ENCODE measurements at places on chromosomes 2 and 18.

- DNase-seq, result no peak
Measured at GRCh38 chr18:13406736-13407135, 188.2 kb downstream of the LDLRAD4 start.

DNA sequence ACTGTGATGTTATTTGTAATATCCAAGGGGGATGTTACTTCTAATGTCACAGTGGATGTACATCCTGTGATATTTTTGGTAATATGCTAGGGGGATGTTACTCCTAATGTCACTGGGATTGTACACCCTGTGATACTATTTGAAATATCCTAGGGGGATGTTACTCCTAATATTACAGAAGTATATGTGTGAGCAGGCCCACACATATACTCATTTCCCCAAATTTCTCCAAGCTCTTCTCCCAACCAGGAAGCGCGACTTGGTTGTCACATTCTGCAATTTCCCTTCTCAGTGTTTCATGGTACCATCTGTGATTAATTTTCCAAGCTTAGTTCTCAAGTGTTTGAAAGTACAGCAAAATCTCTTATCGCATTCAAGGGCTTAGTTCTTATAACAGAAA, 29.5 kb upstream of the CHN1 start:
- no peak for DNase-seq

DNA sequence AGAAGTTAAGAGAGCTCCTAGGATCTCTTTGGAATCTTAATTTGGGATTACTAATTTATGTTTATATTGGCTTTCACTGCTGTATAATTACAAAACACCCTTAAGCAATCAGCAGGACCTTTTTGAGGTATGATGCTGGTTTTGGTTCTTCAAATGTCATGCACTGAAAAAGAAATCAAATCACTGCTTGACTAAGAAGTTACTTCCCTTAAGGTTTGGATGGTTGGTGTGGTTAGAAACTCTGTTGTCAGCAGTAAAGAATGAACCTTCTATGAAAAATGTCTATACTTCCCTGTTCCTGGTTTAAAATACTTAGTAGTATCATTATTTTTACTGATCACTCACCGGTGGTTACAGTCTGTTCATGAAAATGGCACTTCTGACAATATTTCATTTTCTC, 5.5 kb downstream of the COLEC12 start:
- no peak for DNase-seq

DNA sequence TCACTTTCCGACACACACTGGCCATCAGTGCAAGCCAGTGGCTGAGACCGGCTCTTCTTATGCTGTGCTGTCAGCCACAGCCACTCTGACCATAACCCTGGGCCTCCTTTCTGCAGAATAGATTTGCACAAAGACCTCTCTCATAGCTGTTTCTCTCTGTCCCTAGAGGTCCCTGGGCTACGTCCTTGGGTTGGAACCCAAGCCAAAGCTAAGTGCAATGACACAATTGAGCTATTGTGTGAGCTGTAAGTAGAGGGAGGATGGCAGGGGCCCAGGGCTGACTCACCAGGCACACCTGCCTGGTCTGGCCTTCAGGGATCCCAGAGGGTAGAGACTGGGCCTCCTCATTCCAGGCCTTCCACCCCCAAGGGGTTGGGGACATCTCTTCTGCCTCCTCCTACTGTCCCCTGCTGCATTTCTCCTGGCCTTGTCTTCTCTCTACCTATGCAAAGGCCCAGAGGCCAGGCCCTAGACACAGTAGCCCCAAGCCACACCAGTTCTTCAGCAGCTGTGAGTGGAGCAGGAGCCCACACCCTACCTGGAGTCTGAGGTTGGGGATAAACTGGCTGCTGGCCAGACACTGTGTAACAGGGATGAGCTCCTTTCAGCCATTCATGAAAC, 174.6 kb downstream of the NCK2 start:
- no peak for DNase-seq

DNA sequence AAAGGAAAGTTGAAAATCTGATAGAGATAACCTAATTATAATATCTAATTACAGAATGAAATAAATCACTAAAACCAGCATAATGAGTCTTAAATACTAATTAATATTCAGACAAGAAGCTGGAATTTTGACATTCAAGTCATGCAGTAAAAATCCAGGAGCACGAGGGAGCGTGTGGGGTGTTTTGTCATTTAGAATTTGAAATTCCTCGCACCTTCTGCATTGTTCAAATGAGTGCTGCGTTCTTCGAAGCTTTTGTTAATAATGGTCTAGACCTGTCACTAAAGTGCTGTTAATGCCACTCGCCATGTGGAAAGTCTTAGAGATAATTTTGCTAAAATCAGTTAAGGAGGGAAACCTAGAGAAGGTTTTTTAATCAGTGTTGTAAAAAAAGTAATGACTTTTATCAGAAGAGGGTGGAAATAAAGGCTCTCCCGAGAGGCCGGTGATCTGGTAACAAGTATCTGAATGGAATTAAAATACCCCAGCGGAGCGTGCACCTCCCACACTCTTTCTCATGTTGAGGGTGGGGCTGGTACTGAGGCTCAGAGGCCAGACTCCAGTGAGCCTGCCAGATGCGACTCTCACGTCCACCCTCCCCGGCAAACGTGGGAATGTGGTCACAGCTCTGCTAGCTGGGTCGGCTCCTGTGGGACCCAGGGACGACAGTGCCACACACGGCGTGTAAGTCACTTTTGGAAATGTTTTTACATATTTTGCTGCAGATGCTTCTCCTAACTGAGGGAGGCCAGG, 69.4 kb upstream of the MYT1L start:
- DNase-seq, result no peak

DNA sequence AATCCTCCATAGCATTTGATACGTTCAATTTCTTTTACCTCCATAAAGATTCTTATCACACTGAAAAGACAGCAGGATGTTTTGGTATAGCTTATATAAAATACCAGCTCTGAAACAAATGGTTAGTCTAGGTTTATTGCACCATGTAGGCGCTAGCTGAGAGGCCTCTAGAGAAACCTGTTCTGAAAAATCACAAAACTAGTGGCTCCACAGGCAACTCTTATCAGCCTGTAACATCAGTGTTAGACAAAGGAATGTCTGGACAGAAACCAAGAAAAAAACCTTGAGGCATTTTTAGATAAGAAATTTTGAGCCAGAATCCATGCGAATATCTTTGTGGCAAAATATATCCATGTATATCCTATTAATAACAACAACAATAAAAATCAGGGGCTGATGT, 440.4 kb upstream of the MAP2 start:
- DNase-seq, result no peak

GRCh38 chr2:169160926-169161481, 91.6 kb downstream of the DHRS9 start:
- no peak for DNase-seq

- DNase-seq, result no peak
Measured at GRCh38 chr2:133390156-133390555, 178.1 kb downstream of the NCKAP5 start.

DNA sequence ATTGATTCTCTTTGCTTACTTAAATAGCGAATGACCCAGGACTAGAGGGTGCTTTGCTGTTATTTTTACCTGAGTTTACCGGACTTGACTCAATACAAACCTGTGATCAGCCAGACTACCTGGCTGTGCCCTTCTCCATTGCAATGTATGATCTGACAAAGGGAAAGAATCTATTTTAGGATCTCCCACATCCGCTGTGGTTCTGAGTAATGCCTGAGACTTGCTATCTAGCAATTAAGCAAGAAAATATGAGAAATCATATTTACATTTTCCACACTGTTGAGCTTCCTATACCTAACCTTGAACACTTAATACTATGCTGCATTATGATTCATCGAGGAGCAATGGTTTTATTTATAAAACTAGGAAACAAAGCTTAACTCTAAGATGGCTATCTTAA, 215.2 kb downstream of the RAD51AP2 start:
- DNase-seq, result no peak

DNA sequence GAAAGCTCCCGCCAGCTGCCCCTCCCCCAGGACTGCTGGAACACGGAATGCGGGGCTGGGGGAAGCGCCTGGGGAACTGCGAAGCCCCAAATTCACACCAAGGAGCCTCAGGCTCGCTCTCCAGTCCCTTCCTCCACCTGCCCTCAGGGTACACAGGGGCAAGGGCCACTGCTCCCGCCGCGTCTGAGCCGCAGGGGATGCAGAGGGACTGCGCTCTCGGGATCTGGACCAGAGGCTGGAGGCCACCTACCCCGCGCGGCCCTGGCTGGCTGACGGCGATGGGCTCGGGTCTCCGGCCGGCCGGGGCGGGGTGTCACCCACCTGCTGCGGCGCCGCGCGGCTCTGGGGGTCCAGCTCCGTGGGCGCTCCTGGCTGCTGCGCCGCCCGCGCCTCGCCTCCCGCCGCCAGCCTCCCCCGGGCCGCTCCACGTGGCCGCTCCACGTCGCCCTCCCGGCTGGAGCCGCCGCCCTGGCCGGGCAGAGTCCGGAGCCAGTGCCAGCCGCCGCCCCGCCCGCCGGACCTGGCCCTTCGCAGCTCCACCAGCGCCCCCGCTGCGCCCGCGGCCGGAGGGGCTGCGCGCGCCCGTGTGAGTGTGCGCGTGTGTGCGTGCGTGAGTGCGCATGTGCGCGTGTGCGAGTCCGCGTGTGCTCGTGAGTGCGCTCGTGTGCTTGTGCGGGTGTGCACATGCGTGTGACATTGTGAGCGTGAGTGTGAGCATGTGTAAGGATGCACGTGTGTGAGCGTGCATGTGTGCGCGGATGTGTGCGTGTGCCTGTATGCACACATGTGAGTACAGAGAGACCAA, at the start of gene CGREF1:
Gene CGREF1 (minus strand): TSS at position 604 of the 805 bp plus-strand sequence. CDS start 14,762 bp downstream, outside the sequence.
- no peak for DNase-seq

DNA sequence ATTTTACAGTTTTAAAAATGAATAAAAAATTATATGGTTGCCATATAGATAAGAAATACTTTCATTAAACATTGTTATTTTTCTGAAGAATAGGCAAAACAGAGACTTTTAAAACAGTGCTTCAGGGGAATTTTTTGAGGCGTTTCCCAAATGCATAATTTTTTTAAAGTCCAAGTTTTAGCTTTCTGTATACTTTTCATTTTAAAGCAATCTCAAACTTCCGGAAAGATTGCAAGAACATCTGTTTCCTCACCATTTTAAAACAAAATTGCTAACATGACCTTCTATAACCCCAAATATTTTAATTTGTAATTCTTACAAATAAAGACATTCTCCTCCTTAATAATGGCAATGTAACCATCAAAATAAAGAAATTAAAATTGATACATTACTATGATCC, 15.1 kb upstream of the MBD2 start:
- no peak for DNase-seq
